ENCODE measurements at places on chromosomes 1 and 21. TPM values are rescaled to one million over a fixed set of nuclear protein-coding genes. Genes with fewer than 3 reads are reported as not detected.

DNA sequence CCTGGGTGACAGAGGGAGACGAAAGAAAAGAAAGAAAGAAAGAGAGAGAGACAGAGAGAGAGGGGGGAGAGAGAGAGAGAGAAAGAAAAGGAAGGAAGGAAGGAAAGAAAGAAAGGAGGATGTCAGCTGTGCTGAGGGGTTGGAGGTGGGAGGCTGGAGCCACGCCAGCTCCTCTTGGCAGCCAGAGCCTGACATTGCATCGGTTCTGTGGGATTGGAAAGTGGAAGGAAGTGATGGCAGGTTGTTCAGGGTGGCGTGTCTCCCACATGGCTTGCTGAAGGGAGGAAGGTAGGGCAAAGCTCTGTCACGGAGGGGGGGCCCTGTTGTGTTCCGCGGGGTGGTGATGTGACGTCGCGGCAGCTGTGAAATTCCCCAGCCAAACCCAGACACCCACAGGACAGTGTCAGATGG, 30.7 kb downstream of the EIF2D start:
- DNase-seq, result no peak

GRCh38 chr1:185663771-185664296, 70.4 kb upstream of the HMCN1 start:
- no peak for DNase-seq

POU2F1 gene
- 16.7 TPM for total RNA-seq

GRCh38 chr1:67731322-67731721, 46.3 kb downstream of the GADD45A start:
- DNase-seq, result no peak

LYPD8 gene
- total RNA-seq, result not detected

GRCh38 chr1:209809611-209810010, 3.7 kb upstream of the IRF6 start:
- DNase-seq, result peak; percentile 97

- no peak for DNase-seq
These were observed 40.5 kb upstream of the RBBP5 start for GRCh38 chr1:205162301-205162700.

TRIM45 gene
- 1.6 TPM for total RNA-seq

DNA sequence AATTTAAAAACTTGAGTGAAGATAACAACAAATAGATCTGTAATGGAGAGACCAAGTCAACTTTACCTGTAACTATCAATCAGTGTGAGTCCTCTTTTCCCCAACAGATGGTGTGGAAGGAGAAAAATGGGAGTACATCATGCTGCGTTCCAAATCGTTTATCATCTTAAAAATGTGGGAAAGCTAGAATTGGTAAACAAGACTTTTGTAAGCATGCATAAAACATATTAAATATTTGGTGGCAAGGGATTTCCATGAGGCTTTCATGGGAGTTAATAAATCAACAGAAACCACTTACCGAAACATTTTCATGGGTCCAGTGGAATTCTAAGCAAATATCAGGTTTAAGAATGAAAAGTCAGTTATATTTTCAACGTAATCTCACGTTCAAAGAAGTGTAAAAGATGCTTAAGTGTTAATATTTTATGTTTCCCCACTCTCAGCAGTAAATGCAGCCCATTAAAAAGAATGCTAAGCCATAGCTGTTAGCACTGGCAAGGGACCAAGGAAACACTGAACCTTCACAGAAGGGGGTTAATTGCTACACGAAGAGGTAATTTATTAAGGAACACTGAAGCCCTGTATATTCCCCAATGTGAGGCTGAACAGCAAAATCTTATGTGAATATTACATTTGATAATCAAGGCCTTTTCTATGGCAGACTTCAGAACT, 117.0 kb downstream of the ZC3H11B start:
- DNase-seq, result no peak

- no peak for DNase-seq
These were observed 28.8 kb downstream of the PIK3C2B start for GRCh38 chr1:204465546-204466415.

DNA sequence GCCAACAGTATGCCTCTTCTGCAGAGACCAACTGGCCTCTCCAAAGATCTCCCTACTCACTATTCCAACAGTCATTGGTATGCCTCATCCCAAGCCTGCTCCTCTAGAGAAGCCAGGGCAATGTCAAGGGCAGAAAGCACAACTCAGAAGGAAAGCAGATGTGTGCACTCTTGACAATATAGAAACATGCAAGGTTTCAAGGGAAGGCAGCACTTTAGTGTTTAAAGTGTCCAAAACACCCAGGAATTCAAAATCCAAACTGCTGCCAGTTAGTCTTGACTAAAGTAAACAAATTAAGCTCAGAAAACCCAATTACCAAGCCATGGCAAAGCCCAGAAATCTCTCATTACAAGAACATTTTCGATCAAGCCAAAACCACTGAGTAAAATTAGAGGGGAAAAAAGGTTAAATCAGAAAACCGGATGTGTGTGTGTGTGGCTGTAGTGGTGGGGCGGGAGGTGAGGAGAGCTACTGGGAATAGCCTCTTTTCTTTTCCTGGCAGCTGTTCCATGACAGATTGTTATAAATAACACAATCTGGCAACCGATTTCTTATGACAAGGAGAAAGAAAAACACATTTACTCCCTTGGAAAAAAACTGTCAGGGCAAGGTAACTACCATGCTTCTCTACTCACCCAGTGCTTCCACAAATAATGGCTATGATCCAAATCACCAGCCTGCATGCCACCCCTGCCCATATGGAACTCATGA, 39.2 kb downstream of the EIF2B3 start:
- peak; percentile 26 for DNase-seq

GRCh38 chr21:27769763-27770162, 802.9 kb upstream of the ADAMTS5 start:
- no peak for DNase-seq

DNA sequence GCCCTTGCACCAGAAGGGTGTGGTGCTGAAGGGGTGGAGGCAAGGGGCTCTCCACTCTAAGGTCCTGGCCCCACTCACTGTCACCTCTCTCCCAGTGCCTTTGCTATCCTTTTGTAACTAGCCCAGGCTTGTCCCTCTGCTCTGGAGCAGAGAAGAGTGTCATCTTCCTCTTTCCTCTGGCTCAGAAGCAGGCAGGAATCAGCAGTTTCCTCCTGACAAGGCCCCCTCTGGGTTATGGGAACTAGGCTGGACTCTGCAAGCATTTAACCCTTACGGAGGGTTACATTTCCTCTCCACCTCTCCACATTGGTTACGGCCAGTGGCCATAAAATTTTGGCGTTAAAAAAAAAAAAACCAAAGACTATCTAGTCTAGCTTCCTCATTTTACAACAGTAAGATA, 30.4 kb downstream of the PLXNA2 start:
- DNase-seq, result no peak

DNA sequence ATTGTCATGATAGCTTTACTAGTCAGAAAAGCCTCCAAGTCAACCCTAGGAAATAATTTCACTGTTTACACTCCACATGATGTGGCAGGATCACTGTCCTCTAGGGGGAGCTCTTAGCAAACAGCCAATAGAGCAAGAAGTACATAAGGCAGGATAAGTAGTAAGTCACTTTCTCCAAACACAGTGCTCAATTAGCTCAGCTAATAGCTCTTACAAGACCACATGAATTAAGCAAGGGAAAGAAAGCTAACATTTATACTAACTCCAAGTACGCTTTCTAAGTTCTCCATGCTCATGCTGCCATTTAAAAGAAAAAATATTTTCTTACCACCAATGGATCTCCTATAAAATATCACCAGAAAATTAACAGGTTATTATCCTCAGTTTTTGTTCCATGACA, 66.9 kb upstream of the LRIF1 start:
- peak; percentile 78 for DNase-seq

ANKRD65 gene
- 0.86 TPM for total RNA-seq

GRCh38 chr1:1058088-1058905, 15.8 kb downstream of the RNF223 start:
- DNase-seq, result no peak

DNA sequence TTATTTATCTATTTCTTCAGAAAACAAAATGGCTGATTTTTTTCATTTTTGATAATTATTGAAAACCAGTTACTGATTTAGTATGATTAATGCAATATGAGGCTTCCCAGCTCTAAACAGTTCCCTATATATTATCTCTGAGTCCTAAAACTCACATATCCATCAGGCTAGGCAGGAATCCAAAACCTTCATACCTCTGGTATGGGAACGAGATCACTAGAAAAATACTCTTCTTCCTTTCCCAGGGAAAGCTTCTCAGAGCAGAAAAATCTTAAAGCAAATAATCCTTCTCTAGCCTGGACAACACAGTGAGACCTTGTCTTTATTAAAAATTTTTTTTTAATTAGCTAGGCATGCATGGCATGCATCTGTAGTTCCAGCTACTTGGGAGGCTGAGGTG, 42.5 kb downstream of the KDM5B start:
- DNase-seq, result no peak

DNA sequence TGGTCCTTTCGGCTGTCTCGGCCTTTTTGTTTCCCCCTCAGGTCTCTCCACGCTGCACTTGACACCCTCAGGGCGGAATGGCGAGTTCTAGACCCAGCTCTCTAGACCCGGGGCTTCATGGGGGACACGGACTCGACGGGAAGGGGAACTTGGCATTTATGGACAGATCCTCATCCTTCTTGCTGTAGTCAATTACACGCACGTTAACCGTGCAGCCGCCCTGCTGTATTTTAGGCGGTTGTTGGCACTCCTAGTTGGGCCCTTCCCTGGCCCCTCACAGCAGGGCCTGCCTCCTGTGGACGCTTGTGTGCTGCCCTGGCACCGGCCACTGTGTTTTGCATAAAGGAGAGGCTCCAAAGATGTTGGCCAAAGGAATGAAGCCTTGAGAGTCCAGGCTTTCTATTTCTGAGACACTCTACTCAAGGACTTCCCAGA, 558 bp upstream of the BTG3 start:
- DNase-seq, result no peak
